ENCODE measurements at places on chromosomes 5 and 9.

DNA sequence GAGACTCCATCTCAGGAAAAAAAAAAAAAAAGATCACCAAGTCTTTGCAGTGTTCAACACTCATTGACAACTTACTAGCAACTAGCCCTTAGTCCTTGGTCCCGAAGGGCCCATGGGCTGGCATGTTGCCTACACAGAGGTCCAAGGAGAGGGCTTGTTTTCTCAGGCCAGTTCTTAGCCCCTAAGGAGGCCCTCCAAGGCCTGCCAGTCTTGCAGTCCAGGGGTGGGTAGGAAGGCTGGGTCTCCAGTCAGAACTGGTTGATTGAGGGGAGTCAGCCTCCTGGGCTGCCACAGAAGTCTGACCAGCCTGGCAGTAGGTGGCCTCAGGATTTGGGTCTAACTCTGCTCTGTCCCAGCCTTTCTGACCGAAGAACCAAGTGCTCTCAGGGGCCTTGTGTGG is 32.7 kb downstream of the IER5L start:
- DNase-seq, result peak; percentile 25

DNA sequence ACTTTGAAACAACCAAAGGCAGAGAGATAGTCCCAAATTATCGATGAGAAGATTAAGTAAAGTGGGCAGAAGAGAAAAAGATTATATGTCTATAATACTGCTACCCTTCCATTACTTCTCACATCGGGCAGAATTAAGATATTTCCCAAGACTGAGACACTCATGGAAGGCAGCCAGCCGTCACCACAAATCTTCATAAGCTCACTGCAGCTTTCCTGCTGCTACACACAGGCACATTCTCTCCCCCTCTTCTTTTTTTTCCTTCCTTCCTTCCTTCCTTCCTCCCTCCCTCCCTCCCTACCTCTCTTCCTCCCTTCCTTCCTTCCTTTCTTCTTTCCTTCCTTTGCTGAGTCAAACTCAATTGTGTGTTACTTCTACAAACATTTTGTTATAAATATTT is 58.7 kb upstream of the SPATA31C2 start:
- peak; percentile 74 for DNase-seq

- peak; percentile 64 for DNase-seq
Observed at GRCh38 chr5:119655061-119655460, 25.7 kb downstream of the FAM170A start.

DNA sequence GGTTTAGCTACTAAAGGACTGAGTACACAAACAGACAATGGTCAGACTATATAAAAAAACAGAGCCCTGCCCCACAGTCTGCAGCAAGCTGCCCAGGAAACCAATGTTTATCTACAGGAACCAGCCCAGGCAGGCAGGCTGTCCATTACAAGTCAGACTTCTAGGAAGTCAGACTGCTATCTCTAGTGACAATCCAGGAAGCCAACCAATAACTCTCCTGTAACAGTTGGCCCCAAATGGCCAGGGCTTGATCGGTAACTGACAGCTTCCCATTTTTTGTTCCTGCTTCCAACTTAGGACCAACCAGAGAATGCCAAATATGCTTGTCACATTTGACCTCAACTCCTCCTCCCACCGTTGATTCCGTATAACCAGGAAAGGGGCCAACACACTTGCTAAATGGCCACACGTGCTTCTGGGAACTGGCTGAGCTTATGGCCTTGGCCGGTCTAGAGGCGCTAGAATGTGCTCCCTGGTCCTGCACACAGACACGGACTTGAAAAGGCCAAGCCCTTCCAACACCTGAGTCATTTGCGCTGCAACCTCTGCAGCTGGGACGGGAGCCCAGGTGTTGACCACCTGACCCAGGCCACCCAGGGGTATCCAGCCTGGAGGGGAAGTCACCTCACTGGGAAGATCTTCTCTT is 79.6 kb upstream of the CDK20 start:
- DNase-seq, result no peak

GRCh38 chr5:137743031-137743640 is 7.2 kb upstream of the KLHL3 start:
- DNase-seq, result peak; percentile 62

- DNase-seq, result no peak
Observed at GRCh38 chr5:4703931-4704458, 436.1 kb upstream of the ADAMTS16 start.

DNA sequence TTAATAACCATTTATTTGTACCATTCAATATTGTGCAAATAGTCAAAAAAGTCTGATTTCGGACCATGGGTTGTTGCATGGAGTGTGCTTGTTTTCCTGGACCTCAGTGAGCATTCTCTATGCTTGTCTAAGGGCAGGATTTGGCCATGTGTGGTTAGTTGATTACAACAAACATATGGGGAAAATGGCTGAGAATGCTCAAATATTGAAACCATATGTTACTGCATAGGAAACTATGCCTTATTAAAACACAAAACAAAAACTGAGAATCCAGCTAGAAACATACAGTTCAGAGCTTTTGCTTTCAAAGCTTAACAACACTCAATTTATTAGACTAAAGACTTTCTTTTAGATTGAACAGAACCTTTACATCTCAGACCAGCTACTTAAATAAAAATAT is 928.3 kb downstream of the NR2F1-AS1 start:
- DNase-seq, result no peak

- peak; percentile 48 for DNase-seq
Observed at GRCh38 chr9:81969971-81970370, 18.6 kb upstream of the SPATA31D1 start.

- no peak for DNase-seq
Observed at GRCh38 chr5:133919148-133920136, 49.0 kb downstream of the C5orf15 start.

- DNase-seq, result no peak
Observed at GRCh38 chr5:170773024-170773985, 10.2 kb upstream of the GABRP start.

- DNase-seq, result no peak
Observed at GRCh38 chr5:160545832-160546231, 124.2 kb downstream of the PTTG1 start.

- DNase-seq, result peak; percentile 75
Observed at GRCh38 chr9:13083963-13084528, 195.4 kb downstream of the MPDZ start.

GRCh38 chr9:113566016-113566711 is 102.6 kb downstream of the RGS3 start:
- no peak for DNase-seq

DNA sequence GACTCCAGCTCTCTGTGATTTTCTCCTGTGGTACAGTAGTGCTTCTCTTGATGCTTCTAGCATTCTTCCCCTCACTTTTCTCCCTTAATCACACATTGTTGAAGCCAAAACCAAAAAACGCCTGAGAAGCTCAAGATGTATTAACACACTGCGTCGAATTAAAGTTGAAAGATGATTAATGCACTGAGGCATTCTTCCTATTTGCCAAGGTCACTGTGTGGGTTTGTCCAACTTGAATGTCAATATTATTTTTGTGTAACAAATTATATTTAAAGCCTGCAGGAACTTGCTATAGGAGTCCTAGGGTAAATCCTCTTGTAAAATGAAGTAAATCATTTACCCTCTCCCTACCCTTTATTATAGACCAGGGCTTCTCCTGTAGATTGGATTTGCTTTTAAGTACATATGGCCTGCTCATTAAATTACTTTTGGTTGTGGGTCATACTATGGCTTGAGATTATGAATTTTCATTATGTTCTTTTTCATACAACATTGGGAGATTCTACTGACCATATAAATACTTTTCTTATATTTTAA is 68.1 kb downstream of the GDA start:
- DNase-seq, result peak; percentile 10

- DNase-seq, result peak; percentile 81
Observed at GRCh38 chr9:37104183-37104889, 16.0 kb upstream of the ZCCHC7 start.

DNA sequence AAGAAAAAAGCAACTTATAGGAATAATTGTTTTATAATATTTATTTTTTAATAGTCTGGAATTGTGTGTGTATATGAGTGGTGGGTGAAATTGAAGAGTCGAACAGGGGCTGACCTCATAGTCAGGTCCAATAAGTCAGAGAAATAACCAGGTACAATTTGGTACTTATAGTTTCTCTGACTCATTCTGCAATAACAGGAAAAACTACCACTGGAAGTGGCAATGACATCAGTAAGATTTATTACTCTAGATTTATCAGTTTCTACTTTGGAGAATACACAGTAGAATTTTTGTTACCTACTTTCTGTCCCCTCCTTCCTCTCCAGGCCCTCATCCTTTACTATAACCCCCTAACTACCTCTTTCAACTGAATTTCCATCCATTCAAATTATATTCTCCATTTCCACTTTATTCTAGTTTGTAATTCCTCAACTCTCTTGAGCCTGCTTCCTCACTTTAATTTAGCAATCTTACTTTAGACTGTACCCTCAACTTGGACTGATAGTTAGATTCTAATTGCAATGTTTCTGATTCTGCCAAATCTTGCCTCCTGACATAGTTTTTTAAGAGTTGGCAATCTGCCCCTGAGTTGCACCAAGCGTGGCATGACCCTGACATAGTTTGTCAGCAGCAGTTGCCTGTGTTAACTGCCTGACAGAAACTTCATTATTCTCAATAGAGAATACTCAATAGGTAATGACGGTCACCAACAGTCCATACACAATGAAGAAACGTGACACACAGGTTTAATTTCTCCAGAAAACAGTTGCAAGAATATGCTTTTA is 475.3 kb upstream of the RIOK2 start:
- DNase-seq, result no peak

GRCh38 chr9:113516840-113517577 is 53.5 kb downstream of the RGS3 start:
- DNase-seq, result no peak

DNA sequence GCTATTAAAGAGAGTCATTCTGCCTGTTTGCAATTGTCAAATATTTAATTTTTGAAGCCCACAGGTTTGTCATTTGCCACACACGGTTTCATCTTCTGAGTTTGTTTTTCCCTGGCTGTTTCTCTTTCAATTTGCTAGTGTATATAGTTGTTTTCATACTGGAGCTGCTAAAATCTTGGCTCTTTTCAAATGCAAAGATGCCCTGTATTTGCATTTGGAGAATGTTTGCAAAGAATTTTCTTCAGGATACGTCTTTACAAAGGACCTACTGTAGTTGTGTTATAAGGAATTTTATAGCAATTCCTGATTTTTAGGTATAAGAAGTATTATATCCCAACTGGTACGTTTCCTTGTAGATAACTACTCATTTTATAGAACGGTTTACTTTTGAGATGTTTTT is 48.0 kb downstream of the IZUMO3 start:
- no peak for DNase-seq

GRCh38 chr9:113541019-113541900 is 77.7 kb downstream of the RGS3 start:
- peak; percentile 50 for DNase-seq

DNA sequence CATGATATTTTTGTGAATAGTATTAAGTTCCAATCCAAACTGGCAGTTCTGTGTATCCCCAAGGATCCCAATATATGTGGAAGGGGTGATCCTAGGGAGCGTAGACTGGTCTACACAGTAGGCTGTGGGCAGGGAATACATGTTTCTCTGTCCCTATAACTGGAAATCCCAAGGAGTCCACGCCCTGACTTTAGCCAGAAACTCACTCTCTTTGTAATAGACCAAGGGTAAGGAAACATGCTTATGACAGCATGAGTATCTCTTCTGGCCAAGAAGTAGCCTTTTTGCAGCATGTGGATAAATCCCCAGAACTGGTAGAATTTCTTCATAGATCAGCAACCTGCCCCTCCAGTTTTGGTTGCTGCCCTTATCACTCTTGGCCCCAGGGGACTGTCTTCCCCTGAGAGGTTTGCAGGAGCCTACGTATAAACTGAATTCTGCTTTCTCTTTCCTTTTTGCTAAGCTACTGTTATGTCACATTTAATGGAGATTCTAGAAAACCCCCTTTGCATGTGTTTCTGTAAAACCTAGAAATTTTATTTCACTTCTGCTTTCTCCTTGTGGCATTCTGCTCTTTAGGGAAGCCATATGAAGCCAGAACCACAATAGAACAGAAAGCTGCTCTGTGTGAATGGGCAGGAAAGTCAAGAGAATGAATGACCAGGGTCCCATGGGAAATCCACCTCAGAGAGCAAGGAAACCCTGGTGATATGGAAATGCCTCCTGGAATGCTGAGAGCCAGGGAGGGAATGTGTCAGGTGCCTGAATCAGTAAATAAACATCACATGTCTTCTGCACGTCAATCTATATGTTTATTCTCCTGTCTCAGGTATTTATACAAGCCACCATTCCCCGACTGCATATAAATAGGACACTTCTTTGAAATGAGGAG is 3.5 kb downstream of the IFNA2 start:
- no peak for DNase-seq

GRCh38 chr9:4417578-4418325 is 72.5 kb upstream of the SLC1A1 start:
- DNase-seq, result no peak

GRCh38 chr5:83485842-83486241 is 14.3 kb downstream of the VCAN start:
- DNase-seq, result no peak

DNA sequence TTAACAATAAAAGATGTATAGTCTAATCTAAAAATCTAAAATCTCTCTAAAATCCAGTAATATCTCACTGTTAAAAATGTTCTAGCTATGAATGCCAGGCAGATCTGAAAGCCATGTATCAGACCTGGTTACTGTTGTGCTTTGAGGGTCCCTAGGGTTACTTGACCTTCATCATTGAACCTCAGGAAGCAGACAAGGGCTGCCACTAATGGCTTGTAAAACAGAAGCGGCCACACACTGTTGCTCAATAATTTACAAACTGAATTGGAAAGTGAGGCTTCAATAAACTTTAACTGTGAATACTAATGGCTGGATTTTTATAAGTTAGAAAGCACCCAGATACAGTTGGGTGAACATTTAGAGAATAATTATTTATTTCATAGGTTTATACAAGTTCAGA is 198.0 kb upstream of the RPS23 start:
- DNase-seq, result no peak

GRCh38 chr5:173707392-173707791 is 90.9 kb upstream of the BOD1 start:
- peak; percentile 4 for DNase-seq

DNA sequence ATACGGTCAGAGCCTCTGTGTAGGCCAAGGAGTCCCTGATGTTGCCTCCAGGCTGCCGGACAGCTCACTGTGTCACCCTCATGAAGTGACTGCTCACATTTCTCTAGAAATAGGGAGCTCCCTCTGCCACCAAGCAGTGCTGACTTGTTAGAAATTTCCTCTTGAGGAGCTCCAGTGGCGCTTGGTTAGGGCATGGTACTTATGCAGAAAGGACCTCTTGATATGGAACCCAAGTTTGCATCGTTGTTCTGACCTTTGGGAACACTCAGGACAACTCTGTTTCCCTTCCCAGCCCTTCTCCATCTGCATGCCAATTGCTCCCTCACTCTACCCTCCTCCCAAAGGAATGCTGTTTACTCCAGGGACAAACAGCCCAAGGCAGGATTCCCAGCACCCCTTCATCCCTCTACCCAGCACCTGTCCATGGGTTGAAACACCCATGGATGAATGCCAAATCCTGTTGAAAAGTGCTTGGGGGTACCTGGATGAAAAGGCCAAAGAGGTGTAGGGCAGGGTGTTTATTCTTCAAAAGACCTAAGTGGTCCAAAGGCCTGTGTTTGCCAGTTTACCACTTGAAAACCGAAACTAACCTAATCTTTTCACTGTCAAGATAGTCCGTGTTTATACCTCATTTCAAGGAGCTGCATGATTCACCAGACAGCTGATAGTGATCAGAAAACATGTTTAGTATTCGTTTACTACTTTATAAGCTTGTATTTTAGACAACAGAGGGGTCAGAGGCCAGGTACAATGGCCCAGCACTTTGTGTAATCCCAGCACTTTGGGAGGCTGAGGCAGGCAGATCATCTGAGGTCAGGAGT is 51.1 kb downstream of the KLF4 start:
- DNase-seq, result no peak

- DNase-seq, result no peak
Observed at GRCh38 chr5:1124205-1125029, 12.6 kb upstream of the SLC12A7 start.

All from fibroblast of lung (primary cell).